Dorsolateral prefrontal cortex (tissue), 122 donors: ENCODE measurements at places on chromosomes 2 and 18. TPM values are rescaled to one million over a fixed set of nuclear protein-coding genes. Genes with fewer than 3 reads are reported as not detected.

Gene OTOF
- 1.2 TPM for total RNA-seq

Gene GAL3ST2
- 0.67 TPM for total RNA-seq

Gene ELMOD3
- total RNA-seq, result 26.6 TPM

Gene CYS1
- total RNA-seq, result 5.0 TPM

Gene LYPD6
- total RNA-seq, result 11.6 TPM

Gene PROM2
- 7.8 TPM for total RNA-seq

Gene ACMSD
- total RNA-seq, result not detected

Gene SMPD4
- total RNA-seq, result 63.8 TPM

Gene GCG
- total RNA-seq, result not detected

Gene NTSR2
- total RNA-seq, result 10.4 TPM

Gene TMEM17
- 4.5 TPM for total RNA-seq

Gene CPO
- total RNA-seq, result 1.4 TPM

Gene NLRC4
- 1.1 TPM for total RNA-seq

Gene IL1B
- total RNA-seq, result 1.4 TPM

Gene SPDYA
- 1.6 TPM for total RNA-seq

Gene MARCO
- total RNA-seq, result 0.78 TPM

Gene EMILIN2
- 4.8 TPM for total RNA-seq

Gene ALPG
- total RNA-seq, result not detected

Gene ADNP2
- total RNA-seq, result 26.7 TPM
